ENCODE measurements at places on chromosomes 2 and 18. TPM values are rescaled to one million over a fixed set of nuclear protein-coding genes. Genes with fewer than 3 reads are reported as not detected.

IL18RAP gene
- polyA plus RNA-seq: 0.27 TPM

BOLA3 gene
- 25.8 TPM for polyA plus RNA-seq

TRIB2 gene
- polyA plus RNA-seq: 239 TPM

SFTPB gene
- polyA plus RNA-seq: 0.18 TPM

LIPG gene
- 63.6 TPM for polyA plus RNA-seq

RAPGEF4 gene
- polyA plus RNA-seq: 13.4 TPM

NPPC gene
- polyA plus RNA-seq: 0.18 TPM

PLA2R1 gene
- polyA plus RNA-seq: 117 TPM

IGFBP5 gene
- polyA plus RNA-seq: 251 TPM

FLACC1 gene
- 3.1 TPM for polyA plus RNA-seq

GPBAR1 gene
- polyA plus RNA-seq: 1.2 TPM

KCNG3 gene
- polyA plus RNA-seq: 1.1 TPM

ARL4C gene
- 51.6 TPM for polyA plus RNA-seq

PREPL gene
- polyA plus RNA-seq: 159 TPM

DHRS9 gene
- polyA plus RNA-seq: 0.68 TPM

CEBPZ gene
- polyA plus RNA-seq: 89.4 TPM

GPR39 gene
- 3.3 TPM for polyA plus RNA-seq

CFC1 gene
- polyA plus RNA-seq: not detected

Measured in left kidney (tissue), 8 donors.